Kidney glomerular epithelial cell (primary cell): ENCODE measurements at places on chromosomes 7 and 10.

DNA sequence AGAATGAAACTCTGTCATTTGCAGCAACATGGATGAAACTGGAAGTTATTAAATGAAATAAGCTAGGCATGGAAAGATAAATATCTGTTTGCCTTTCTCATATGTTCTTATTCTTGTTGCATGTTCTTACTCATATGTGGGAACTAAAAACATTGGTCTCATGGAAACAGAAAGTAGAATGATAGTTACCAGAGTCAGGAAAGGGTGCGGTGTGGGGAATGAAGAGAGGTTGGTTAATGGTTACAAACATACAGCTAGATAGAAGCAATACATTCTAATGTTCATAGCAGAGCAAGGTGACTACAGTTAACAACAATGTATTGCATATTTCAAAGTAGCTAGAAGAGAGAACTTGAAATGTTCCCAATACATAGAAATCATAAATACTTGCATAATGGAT lies 105.1 kb downstream of the FAM107B start:
- no peak for DNase-seq

GRCh38 chr10:35470248-35470924 lies 134.1 kb downstream of the CCNY start:
- DNase-seq = no peak

- DNase-seq = no peak
Observed at GRCh38 chr7:94612661-94613060, 43.3 kb downstream of the SGCE start.

DNA sequence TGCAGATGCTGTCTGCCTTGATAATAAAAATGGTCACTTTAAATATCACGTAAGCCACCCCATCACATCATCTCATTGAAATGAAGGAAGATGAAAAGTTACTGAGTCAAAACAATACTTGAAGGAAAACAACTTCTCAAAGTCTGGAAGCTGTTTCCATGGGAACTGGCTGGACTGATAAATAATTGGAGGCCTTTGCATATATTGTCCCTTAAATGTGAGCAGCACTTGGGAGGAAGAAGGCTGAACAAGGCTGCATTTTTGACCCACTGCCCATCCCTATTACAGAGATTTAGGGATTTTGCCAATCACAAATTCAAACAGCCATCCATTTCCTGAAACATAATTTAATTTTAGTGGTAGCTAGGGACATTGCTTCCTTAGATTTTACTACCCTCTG lies 18.2 kb upstream of the MAGI2 start:
- no peak for DNase-seq

DNA sequence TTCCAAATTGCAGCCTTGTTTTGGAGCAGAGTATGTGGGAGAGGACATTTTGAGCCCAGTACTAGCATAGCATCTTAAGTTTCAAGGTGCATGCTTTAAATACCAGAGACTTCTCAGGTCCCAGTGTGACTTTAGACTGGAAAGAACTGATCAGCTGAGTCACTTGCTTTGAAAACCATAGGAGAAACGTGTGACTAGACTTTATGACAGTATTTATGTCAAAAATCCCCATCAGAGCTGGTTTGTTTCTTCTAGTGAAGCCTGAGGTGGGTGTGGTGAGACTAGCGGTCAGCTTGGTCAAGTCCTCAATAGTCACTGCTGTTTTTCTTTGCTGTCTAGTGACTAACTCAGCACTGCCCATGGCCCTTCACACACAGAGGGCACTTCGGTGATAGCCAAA lies 724.2 kb downstream of the GATA3 start:
- no peak for DNase-seq

DNA sequence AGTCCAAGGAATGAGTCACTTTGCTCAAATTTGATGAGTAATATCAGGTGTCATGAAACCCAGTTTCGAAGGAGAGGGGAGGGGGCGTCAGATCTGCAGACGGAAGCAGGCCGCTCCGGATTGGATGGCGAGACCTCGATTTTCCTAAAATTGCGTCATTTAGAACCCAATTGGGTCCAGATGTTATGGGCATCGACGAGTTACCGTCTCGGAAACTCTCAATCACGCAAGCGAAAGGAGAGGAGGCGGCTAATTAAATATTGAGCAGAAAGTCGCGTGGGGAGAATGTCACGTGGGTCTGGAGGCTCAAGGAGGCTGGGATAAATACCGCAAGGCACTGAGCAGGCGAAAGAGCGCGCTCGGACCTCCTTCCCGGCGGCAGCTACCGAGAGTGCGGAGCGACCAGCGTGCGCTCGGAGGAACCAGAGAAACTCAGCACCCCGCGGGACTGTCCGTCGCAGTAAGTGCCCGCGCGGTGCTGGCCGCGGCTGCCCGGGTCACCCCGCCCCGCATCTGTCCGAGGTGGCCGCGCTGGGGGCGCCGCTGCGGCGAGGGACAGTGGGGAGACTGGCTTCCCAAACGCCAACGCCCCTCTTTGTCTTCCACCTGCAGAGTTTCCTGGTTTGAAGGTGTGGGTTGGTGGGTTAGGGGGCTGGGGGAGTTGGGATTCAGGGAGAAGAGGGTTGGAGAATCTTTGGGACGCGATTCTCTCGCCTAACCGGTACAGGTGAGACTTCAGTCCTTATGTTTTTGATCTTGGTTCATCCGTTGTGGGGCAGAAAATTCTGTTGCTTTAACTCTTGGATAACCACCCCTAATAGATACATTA lies at the start of gene TAC1:
TSS of gene TAC1 (plus strand) at position 351 of the 829 bp plus-strand sequence. CDS start 527 bp downstream, outside the sequence.
- no peak for DNase-seq
